ENCODE measurements at places on chromosomes 7 and 10.

DNA sequence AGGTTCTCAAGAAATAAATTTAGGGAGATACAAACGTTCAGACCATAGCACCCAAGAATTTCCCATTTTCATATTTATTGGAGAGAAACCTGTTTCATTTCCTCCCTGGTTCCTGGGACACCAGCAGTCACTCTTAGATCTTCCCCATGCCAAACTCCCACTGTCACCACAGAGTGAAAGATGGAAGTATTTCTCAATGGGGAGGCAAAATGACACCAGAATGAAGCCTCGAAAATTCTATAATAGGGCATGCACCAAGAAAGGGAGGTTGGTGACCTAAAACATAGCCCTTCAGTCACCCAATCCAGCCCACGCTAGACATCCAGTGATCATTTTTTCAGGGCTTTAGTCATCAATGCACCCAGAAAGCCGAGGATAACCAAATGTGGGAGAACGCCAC, 148.1 kb upstream of the PLXDC2 start:
- DNase-seq = no peak

DNA sequence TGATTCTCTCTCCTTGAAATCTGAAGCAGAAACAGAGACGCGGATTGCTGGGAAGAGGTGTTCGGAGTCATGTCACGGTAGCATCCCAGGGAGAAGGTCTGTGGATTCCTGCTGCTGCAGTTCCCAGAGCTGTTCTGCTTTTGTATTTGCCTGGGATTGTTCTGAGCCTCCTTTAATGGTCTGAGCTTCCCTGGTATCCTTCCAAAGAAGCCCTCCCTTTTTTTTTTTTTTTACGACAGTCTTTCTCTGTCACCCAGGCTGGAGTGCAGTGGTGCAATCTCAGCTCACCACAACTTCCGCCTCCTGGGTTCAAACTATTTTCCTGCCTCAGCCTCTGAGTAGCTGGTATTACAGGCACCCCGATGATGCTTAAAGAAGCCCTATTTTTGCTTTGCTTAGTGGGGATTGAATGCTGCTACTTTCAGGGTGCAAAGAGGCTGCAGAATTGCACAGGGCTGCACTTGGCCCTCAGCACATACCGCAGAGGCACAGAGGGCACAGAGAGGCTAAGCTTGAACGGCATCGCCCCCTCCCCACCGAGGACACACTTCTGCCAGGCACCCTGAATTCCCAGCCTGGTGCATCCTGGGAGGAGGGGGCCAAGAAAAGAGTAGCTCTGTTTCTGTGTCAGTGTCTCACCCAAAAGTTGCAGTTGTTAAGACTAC, 208.6 kb upstream of the GALNT17 start:
- no peak for DNase-seq

DNA sequence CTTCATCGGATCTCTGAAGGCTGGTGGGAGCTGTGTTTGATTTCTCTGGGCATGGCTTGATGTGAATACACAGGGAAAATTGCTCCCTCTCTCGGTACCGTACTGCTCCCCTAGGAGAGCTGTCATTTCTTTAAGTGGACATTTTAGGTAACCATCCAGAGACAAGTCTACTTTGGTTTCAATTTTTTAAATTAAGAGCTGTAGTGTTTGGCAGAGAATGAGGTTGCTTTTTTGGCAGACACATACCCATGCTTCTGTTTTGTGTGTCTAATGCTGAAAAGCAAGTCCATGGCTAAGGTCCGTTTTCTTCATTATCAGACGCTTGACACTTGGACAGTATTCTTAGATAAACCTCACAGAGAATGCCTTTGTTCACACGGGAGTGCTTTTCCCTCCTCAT, 61.3 kb upstream of the TRIL start:
- DNase-seq = no peak

GRCh38 chr7:22858640-22859561, 36.3 kb upstream of the TOMM7 start:
- no peak for DNase-seq

DNA sequence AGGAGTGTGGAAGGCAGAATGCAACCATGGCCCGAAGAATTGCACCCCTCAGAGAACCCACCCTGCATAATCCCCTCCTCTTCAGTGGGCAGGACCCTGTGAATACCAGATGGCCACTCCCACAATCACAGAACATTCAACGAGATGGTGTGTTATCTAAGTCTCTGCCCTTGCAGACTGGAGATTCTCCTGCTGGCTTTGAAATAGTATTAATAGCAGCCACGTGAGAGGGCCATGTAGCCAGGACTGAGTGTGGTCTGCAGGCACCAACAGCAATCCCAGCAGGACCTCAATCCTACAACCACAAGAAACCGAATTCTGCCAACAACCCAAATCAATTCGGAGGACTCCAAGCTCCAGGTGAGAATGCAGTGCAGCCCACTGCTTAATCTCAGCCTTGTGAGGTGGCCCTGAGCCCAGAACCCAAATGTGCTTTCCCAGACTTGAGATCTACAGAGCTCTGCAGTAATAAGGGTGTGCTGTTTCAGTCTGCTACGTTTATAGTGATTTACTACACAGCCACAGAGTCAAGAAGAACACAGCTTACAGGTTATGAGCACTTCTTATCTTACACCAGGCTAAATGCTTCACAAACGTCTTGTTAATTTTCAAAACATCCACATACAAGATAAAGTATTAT, 72.1 kb downstream of the VOPP1 start:
- DNase-seq = no peak

DNA sequence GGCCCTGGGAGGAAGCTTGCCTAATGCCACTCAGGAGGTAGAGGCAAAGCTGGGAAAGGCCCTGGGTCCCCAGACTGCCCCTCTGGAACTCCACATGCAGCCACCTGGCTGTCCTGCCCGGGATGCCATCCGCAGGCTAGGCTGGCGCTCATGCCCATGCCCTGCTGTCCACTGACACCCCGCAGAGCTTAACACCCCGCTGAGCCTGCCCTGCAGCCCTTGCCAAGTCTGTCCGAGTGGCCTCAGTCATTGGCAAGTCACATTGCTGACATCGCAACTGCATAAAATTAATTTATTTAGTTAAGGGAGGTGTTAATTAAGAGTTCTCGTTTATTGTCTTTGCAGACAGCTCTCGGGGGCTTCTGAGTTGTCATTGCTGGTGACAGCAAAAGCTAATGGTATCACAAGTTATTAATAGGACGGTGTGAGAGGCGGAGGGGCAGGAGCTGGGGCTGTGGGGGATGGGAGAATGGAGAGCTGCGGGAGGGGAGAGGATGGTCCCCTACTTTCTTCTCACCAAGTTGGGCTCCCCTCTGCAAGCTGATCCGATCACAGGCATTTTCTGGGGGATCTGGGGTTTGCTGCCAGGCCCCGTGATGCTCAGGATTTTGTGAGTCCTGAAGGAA, 55.6 kb upstream of the PCBD1 start:
- DNase-seq = no peak

DNA sequence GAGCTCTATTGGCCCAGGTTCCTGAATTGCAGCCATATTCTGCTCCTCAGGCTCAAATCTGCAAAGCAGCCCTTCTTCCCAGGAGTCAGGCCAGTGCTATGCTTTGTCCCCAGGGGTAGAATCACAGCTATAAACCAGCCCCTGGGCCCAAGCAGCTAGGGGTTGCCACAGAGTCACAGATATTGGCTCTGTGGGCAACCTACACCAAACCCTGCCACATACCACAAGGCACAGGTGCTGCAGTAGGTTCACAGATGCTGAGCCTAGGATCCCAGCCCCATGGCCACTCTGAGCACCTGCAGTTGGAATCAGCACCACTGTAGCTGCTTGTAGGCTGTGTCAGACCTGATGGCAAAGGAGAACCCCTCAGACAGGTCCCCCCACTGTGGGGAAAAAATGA, 43.1 kb upstream of the CAMK2B start:
- DNase-seq = no peak

DNA sequence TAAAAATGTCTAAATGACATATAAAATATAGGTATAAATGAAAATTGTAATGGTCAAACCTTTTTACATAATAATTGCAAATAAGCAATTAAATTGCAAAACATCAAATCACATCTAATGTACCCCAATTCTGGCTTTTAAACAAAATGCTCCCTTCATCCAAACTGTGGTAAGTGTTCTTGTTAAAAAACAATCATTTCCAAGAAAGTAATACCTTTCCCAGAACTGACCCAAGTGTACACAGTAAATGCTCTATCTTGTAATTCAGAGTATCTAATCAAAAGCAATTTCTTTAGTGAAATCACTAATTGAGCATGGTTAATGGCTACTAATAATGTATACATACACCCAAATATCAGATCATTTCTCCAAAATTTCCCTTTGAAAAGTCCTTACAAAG, 28.0 kb downstream of the ITGB1 start:
- DNase-seq = no peak

- DNase-seq = no peak
These were observed 34.8 kb downstream of the CALML5 start for GRCh38 chr10:5464546-5464945.

GRCh38 chr7:4845740-4846142, 16.1 kb downstream of the PAPOLB start:
- no peak for DNase-seq

DNA sequence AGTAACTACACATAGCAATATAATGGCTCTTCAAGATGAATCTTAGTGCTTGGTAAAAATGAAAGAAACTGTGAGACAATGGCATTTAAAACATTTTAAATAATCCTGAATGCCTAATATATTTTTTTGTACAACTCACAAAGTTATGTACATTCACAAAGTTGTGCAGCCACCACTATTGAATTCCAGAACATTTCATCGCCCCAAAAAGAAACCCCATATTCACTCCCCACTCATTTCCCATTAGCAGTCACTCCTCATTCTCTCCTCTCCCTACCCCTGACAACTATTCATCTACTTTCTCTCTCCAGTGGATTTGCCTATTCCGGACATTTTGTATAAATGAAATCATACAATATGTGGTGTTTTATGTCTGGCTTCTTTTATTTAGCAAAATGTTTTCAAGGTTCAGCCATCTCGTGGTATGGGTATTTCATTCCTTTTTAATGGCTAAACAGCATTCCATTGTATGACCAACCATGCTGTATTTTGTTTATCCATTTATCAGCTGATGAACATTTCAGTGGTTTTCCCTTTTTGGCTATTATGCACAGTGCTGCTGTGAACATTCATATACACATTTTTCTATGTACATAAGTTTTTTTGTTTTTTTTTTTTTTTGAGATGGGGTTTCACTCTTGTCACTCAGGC, 34.7 kb downstream of the ENTPD7 start:
- DNase-seq = no peak

DNA sequence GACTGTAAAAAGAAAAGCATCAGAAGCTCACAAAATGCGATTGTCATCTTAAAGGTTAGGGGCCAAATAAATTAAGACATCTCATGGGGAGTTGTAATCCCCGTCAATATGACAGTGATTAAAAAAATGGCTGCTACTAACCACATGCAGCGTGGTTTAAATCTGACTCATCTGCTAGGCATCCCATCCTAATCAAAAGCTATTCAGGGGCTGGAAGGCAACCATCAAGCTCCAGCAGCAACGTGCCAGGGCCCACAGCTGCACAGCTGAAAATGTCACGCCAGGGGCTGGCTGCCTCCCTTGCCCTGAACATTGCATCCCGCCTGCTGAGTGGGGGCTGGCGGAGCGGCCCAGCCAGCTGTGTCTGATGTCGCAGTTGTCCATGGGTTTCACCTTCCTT, 66.3 kb upstream of the FRMD4A start:
- no peak for DNase-seq

- no peak for DNase-seq
These were observed 14.0 kb downstream of the RALA start for GRCh38 chr7:39637400-39637799.

- DNase-seq = no peak
These were observed 407.5 kb upstream of the AUTS2 start for GRCh38 chr7:69190763-69191162.

GRCh38 chr7:89770161-89770560, 384.1 kb upstream of the STEAP1 start:
- no peak for DNase-seq

DNA sequence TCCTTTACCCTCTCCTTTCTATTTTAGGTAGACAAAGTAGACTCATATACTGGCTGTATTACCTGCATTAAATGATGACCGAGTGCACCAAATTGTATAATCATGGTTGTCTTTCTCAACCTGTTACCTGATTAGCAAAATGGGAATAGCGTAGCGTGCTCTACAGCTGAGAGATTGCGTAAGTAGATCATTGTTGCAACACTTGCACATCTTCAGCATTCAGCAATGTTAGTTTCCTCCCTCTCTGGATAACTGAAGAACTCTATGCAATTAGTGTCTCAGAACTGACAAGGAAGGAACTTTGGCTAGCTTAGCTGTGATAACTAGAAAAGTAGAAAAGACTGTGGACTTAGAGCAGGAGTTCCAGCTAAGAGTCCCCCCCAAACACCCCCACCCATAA, 787.4 kb downstream of the PHTF2 start:
- DNase-seq = no peak

- no peak for DNase-seq
These were observed 4.8 kb downstream of the DOCK4 start for GRCh38 chr7:112201411-112201810.

DNA sequence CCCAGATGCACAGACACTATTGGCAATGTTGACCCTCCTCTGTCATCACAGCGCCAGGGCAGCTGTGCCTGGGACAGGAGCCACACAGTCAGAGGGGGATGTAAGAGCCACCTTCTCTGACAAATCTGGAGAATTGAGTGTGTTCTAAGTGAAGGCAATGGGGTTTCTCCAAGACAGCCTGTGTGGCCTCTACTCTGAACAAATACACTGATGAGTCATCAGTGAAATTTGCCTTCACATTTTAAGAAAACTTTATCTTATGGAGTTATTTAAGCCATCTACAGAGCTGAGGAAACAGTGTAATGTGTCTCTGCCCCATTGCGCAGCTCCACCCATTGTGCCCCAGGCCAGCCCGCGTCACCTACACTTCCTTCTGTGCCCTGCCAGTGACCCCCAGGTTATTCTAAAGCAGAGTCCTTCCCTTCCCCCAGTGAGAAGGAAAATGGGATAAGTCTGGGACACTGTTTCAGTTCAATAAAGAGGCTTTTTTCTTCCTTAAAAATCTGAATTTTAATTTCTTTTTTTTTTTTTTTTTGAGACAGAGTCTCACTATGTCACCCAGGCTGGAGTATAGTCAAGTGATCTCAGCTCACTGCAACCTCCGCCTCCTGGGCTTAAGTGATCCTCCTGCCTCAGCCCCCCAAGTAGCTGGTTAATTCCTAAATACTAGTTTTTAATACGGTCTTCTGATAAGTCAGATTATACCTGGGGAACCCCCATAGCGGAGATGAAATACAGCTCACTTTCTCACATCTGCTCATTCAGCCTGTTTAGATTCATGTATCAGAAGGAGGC, 21.8 kb downstream of the AKR1E2 start:
- no peak for DNase-seq

- no peak for DNase-seq
These were observed 17.0 kb upstream of the SFR1 start for GRCh38 chr10:104104926-104105325.

- DNase-seq = no peak
These were observed 105.2 kb downstream of the OSBPL3 start for GRCh38 chr7:24874791-24875190.

GRCh38 chr10:54691331-54691730, 109.7 kb downstream of the PCDH15 start:
- no peak for DNase-seq

Measured in GM12891 (cell line).